ENCODE measurements at places on chromosomes 12 and 14.

- DNase-seq = no peak
These were observed 861 bp downstream of the IL26 start for GRCh38 chr12:68224613-68225285.

GRCh38 chr12:6205144-6205539, 4.9 kb downstream of the CD9 start:
- DNase-seq = no peak

- DNase-seq = no peak
These were observed 38.0 kb upstream of the EIF5 start for GRCh38 chr14:103296007-103296406.

GRCh38 chr12:39603065-39603464, 16.5 kb downstream of the ABCD2 start:
- no peak for DNase-seq

DNA sequence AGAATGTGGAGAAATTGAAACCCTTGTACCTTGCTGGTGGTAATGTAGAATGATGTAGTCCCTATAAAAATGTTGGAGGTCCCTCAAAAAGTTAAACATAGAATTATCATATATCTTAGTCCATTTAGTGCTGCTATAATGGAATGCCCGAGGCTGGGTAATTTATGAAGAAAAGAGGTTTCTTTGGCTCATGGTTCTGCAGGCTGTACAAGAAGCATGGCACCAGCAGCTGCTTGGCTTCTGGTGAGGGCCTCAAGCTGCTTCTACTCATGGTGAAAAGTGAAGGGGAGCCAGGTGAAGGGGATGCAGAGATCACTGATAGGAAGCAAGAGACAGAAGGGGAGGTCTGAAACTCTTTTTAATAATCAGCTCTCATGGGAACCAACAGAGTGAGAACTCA, 233.9 kb downstream of the ADGRD1 start:
- DNase-seq = no peak

- no peak for DNase-seq
These were observed 84.4 kb downstream of the VWF start for GRCh38 chr12:6039894-6040601.

Measured in hypothalamus (tissue), 51 donors.